ENCODE measurements at places on chromosomes 16 and 17.

DNA sequence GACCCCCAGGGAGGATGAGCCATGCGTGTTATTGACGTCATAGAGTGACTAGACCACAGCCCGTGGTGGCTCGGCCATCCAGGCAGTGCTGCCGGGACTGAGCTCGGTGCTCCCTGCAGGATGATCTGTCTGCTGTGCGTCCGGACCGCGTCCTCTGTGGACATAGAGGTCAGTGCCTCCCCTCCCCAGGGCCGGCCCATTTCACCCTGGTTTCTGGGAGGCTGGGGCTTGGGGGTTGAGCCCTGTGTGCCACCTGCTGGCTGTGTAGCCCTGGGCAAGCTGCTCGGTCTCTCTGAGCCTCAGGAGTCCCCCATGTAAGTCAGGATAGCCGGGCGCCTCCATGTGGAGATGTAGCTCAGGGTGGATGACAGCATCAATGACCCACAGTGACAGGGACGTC is 8.3 kb downstream of the TSC2 start:
- DNase-seq: no peak

GRCh38 chr16:52568983-52569690 is 22.2 kb upstream of the TOX3 start:
- DNase-seq: no peak

- no peak for DNase-seq
Observed at GRCh38 chr17:39281806-39282205, 56.1 kb upstream of the STAC2 start.

GRCh38 chr17:382644-383533 is 30.3 kb upstream of the RPH3AL start:
- no peak for DNase-seq

DNA sequence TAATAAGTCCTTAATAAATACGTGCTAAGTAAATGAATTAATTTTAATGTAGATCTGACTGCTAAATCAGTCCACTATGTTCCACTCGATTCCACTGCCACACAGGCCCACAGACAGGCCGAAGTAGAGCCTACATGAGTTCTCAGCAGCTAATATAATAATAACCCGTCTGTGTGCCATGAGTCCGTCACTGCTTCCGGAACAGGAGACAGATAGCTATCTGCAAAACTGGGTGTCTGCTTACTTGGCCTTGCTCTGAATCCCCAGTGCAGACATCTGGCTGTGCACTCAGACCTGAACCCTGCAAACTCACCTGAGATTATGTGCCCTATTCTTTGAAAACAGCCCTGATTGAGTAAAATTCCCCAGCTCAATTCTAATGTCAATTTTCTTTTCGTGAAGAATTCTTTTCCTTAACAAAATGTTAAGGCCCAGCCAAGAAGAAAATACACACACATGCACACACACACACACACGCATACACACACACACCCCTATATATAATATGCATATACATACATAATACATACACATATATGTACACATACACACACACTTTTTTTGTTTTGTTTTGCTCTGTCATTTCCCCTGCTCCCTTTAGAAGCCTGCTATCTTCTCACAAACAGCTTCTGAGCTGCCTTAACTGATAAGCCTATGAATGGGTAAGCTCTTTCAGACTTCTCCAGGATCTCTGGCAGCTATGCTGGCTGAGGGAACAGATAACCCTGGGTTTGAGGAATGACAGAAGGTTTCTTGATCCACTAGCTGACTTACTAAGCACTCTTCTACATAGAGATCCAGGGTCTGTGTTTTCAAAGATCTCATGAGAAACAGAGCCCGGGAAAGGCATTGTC is 39.8 kb upstream of the TOM1L1 start:
- no peak for DNase-seq

DNA sequence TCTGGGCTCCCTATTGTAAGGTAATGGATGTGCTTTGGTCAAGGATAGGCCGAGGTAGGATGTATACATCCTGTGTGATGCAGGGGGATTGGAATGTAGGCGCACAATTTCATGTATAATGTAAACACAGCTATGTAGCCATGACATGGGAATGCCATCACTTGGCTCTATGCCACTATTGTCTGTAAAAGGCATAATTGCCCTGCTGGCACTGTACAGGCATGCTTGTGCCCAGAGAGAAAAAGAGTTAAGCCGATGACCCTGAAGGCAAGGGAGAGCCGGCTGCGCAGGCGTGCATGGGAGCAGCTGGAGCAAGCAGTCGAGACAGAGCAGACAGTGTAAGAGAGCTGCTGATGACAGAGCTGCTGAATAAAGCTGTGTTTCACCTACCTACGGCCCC is 212.5 kb upstream of the CPHXL start:
- DNase-seq: no peak

- DNase-seq: no peak
Observed at GRCh38 chr17:2144701-2145100, 89.8 kb downstream of the HIC1 start.

DNA sequence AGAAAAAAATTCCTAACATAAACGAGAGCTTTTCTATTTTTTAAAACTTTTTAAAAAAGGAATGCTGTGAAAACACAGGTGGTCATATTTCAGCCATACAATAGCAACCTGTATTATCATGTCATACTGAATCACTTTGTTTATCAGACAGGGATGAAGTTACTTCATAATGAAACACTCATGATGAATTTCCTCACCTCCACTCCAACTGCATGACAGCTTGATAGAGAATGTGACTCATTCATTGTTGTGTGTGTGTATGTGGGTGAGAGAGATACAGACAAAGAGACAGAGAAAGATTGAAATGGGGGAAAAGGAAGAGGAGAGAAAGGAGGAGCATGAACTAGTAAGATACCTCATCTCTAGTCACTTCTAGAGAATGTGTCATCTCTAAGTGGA is 109.0 kb downstream of the SYCE1L start:
- no peak for DNase-seq

- DNase-seq: no peak
Observed at GRCh38 chr17:39872751-39873150, 4.7 kb downstream of the ZPBP2 start.

DNA sequence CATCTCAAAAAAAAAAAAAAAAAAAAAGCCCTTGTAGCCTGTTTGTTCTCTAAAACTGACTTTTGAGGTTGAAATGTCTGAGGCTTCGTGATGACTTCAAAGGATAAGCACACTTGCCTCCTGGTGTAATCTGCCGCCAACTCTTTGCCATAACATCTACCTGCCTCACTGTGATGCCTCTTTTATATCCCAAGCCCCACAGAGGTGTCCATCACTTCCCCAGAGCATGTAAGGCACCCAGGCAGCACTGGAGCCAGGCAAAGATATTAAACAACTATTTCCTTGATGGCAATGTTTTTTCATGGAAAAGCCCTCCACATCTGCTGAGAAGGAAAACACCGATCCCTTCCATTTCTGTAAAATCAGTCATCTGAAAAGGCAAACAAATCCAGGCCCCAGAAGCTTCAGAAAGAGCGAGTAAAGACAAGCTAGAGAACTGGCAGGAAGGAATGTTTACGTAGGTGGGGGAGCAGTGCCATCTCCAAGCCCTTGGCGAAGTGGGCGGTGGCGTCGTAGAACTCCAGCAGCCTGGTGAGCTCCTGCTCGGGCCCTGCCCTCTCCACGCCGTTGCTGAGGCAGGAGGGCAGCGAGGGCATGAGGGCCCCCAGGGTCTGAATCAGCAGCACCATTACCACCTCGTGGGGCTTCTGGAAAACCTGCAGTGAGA is 28.6 kb downstream of the COG7 start:
- DNase-seq: no peak
